Activated CD4-positive, alpha-beta memory T cell treated with anti-CD3 and anti-CD28 coated beads for 36 hours (primary cell): ENCODE measurements at places on chromosomes 6 and 20.

DNA sequence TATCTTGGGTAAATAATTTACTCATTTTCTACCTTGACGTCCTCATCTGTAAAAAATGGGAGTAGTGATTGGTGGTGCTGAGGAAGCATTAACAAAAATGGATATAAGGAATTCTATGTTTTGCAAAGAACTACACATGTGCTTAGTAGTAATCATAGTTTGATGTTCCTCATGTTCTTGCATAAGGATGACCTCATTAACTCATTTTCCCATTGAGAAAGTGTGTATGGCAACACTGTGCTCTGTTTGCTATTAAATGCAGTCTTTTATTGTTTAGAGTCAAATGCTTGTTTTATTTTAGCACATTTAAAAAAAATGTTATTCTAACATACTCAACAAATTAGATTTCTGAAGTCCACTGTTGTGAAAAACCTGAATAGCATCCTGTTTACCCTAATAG is 211.2 kb upstream of the RSPO3 start:
- no peak for DNase-seq

- no peak for DNase-seq
Observed at GRCh38 chr6:113047932-113048331, 700.8 kb downstream of the RFPL4B start.

DNA sequence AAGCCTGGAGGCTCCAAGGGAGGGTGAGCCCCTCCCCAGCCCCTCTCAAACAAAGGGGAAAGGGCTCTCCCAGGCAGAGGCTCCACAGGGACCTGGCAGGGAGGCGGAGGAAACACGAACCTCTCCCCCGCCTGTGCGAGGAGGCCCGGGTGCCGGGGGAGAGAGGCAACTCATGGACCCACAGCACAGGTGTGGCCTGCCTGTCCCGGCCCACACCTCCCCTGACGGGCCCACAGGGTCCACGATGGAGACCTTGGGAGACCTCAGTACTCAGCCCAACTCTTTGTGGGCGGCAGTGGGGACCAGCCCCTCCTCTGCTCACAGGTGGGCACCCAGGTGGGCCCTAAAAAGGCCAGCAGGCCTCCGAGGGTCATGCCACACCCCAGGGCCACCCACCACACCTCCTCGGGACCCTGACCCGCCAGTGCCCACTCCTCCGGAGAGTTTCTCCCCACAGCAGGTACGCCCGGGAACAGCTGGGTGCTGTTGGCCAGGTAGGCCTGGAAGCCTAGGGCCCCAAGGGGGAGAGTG is 12.2 kb downstream of the LAMA5 start:
- no peak for DNase-seq

GRCh38 chr6:110395221-110395620 is 20.2 kb downstream of the DDO start:
- no peak for DNase-seq

GRCh38 chr6:221531-222349 is 70.5 kb upstream of the DUSP22 start:
- DNase-seq: no peak

DNA sequence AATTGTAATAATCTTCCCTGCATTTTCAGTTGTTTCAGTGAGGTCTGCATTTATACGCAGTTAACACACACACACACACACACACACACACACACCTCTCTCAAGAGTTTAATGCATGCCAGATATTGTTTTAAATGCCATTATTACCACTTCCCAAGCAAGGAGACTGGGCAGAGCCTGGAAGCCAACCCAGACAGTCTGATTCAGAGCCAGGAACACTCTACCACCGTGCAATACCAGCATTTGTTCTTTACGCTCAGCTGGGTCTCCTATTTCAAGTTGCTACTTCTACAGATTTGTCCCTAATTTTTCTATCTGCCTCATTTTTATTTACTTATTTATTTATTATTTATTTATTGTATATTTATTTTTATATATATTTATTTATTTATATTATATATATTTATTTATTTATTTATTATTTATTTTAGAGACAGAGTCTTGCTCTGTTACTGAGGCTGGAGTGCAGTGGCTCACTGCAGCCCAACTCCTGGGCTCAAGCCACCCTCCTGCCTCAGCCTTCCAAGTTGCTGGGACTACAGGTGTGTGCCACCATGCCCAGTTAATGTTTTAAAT is 68.4 kb downstream of the PCSK2 start:
- no peak for DNase-seq

DNA sequence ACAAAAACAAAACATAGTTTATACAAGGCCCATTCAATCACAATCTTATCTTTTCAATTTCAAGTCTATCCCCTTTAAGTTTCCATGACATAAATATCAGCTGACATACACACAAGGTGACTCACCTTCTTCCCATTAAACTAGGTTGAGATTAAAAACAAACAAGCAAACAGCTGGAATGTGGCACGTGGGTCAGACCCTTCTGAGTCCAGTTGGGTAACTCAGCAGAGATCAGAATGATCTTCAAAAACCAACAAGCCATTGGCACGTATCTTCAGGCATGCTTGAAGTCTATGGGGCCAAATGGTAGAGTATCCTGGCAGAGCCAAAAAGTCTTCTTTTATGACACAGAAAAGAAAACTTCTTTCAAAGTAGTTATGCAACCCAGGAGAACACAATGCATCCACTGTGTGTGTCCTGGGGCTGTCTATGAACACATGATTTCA is 603.5 kb upstream of the CITED2 start:
- DNase-seq: no peak

- no peak for DNase-seq
Observed at GRCh38 chr6:13916230-13916944, 8.4 kb upstream of the RNF182 start.

DNA sequence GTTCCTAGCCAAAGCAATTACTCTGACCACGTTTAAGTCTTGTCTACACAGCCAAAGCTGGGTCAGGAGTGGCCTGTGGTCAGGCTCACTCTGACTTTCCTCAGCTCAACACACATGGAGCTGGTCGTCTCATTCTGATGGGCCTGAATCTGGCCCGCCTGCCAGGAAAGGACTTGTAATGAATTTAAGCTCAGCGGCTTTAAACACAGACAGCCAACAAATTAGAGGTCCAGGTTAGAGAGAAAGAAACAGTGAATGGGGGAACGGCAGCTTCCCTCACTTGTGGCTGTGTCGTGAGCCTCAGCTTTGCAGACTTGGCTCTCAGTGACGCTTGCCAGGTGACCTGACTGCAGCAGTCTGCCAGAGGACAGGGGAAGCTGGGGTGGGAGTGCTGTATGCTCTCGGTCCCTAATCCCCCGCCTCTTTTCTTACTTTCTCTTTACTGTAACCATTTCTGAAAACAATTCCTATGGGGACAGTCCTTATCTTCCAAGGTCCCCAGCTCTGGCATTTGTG is 121.9 kb upstream of the AGPAT4 start:
- DNase-seq: no peak

DNA sequence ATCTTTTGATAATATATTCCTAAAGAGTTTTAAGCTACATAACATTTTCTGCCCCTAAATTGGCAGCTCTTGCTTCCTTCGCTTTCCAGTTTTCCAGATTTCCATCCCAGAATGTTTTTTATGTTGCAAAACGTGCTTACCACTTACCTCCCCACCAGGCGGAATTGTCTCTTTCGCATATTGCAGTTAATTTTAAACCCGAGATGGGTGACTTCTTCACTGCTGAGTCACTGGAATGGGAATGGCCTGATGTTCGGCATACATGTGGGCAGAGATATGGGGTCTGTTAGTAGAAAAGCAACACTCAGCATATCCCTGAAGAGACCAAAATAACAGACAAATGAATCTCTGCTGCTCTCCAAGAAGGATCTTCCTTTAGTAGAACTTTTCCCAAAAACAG is 491.2 kb downstream of the PREX1 start:
- DNase-seq: no peak

DNA sequence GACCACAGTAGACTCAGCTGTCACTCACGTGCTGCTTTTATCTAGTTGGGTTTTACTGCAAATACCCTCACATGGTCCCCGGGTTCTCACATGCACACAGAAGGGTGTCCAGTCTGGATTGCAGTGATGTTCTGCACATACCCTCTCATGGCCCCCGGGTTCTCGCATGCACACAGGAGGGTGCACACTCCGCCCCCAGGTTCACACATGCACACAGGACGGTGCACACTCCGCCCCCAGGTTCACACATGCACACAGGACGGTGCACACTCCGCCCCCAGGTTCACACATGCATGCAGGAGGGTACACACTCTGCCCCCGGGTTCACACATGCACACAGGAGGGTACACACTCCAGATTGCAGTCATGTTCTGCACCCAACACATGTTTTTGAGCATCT is 224.3 kb downstream of the ERMARD start:
- no peak for DNase-seq

- DNase-seq: peak; percentile 66
Observed at GRCh38 chr20:44745598-44746366, at the start of gene KCNK15. TSS of gene KCNK15 (plus strand) at chr20:44745865. CDS start at chr20:44745911, 46 bp downstream.

DNA sequence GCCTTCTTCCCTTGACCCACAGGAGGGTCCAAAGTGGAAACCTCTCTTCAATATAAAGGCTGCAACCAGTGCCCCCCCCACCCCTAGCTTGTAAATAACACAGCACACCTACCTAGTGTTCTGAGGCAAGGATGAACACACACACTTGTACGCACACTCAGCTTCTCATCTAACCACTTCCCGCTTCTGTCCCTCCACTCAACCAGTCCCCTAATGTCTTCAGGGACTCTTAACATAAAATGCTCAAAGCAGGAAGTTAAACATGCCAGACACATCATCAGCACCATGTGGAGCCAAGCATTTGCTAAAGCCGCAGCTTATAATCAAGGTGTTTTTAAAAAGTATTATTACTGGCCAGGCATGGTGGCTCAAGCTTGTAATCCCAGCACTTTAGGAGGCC is 35.3 kb downstream of the FOXQ1 start:
- DNase-seq: no peak

- DNase-seq: no peak
Observed at GRCh38 chr6:105483492-105483891, 80.6 kb upstream of the PREP start.

- DNase-seq: no peak
Observed at GRCh38 chr6:164882236-164882635, 427.2 kb downstream of the C6orf118 start.

DNA sequence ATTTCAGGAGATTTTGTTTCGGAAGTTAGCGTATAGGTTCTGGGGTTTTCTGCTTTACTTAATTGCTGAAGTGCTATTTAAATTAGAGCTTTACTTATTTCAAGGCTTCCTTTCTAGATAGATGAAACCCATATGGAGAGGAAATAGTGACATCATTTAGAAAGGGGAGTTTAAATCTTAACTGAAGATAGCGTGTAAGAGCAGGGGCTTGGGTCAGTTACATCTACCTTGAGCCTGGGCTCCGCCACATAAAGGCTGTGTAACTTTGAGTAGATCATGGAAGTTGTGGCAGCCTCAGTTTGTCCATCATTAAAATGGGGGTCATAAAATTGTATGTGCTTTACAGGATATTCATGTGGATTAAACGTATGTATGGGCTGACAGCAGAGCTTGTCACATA is 4.7 kb downstream of the CDS2 start:
- no peak for DNase-seq

DNA sequence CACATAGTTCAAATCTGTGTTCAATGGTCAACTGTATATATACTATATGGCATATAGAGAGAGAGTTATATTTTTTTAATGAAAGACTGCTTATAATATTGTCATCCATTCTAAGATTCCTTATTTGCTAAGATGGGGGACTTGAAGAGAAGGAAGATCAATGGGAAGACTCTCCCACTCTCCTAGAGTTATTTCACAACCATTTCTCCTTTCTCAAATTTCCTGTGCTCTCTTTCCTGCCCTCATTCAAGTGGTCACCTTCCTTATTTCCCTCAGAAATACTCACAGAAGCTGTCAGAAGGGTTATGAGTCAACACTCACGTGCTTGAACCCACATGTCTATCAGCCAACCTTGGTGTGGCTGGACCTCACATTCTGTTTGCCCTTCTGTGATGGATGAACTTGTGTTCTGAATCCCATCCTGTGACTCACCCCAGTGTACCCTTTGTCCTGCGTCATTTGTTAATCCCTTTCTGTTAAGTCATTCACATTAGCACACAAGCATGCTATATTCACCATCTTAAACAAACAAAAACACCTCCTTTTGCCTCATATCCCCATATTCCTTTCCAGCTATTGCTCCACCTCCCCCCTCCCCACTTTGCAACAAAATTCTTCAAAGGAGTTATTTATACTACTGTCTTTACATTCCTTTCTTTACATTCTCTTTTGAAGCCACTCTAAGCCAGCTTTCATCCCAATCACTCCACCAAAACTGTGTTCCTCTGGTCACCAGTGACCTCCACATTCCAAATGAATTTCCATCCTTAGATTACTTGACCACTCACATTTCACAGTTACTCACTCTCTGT is 279.3 kb upstream of the TCF21 start:
- DNase-seq: no peak

DNA sequence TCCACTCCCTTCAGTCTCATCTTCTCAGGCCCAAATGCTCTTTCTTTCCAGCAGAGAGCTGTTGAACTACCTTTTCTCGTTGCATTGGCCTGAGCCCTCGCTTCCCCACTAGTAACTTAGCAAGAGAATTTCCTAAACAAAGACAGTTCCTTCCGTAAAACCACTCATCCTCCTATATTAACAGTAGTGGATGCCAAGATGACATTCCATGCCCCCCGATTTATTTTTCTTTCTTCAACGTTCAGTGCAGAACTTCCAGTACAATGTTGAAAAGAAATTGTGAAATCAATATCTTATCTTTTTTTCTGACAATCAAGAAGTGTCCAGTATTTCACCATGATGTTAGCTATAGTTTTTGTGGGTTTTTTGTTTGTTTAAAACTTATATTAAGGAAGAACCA is 45.8 kb downstream of the SOX4 start:
- no peak for DNase-seq

- DNase-seq: no peak
Observed at GRCh38 chr6:26071135-26071534, 16.1 kb upstream of the HFE start.

DNA sequence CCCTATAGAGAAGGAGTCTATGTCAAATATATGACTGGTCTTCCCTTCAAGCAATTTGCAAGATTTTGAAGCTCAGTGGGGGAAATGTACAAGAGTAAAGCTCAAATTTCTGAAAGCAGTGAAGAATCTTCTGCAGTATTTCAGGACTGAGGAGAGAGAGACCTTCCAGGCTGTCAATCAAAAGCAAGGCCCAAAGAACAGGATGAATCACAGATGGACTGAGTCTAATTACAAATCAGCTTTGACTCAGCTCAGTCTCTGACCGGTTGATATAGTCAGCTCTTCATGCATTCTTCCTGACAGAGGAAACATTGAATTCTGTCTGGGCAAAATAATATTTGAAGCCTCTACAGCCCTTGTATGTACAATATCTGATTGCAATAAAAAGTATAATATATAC is 7.7 kb upstream of the HTR1B start:
- DNase-seq: no peak

DNA sequence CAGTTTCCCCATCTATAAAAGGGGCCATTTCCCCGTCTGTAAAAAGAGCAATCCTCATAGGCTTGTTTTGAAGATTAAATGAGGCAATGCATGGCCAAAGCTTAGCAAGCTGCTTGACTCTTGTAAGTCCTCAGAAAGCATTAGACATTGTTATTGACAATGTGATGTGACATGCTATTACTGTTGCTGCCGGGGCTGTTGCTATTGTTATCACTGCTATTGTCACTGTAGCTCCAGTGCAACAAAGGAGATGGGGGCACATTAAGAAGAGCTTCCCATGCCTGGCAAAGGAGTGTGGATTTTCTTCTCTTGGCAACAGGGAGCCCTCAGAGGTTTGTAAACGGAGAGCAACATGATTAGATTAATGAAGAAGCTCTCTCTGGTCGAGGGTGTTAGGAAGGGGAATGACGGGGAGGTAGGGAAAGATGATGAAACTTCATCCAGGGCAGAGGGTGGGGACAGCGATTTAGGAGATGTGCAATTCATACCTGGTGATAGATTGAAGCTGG is 33.1 kb upstream of the FAM83D start:
- DNase-seq: no peak

- DNase-seq: peak; percentile 25
Observed at GRCh38 chr6:19999319-20000191, 162.4 kb downstream of the ID4 start.
